ENCODE measurements at places on chromosomes 7 and 10.
A peak's percentile ranks its signal among the peaks of the same experiment; 100 is the strongest.

- no peak for DNase-seq
Measured at GRCh38 chr10:93006435-93007039, 54.1 kb upstream of the CYP26C1 start.

GRCh38 chr10:32367793-32368453 lies 21.0 kb upstream of the EPC1 start:
- DNase-seq, result peak; percentile 63

GRCh38 chr10:4885162-4885561 lies 59.2 kb downstream of the AKR1E2 start:
- no peak for DNase-seq

DNA sequence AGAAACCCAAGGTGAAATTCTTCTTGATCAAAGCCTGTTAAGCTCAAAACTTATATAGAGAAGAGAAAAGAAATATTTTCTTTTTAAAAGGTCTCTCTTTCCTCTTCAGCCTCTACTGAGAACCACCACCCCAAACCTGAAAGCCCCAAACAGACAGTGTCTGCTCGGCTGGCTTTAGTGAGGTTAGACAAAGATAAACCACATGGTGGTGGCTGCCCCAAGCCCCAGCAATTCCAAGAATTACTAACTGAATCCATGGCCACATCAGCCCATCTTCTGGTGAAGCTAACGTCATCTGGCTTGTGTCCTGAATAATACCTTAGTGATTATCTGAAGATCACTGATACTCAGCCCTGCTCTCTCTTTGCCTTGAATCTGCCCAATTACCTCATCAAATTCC lies 275.0 kb downstream of the ELMO1 start:
- no peak for DNase-seq
